ENCODE measurements at places on chromosomes 6 and 20. TPM values are rescaled to one million over a fixed set of nuclear protein-coding genes. Genes with fewer than 3 reads are reported as not detected.

KIAA1755 gene
- 1.4 TPM for total RNA-seq

- no peaks in the 10 kb centered on the region for H3K36me3 ChIP-seq
- H3K4me3 ChIP-seq, result no peak overlapping the region
- no peak for DNase-seq
- no peak overlapping the region for H3K27ac ChIP-seq
These were observed 99.7 kb downstream of the ATP9A start for GRCh38 chr20:51668515-51668914.

HLA-G gene
- not detected for total RNA-seq

DNA sequence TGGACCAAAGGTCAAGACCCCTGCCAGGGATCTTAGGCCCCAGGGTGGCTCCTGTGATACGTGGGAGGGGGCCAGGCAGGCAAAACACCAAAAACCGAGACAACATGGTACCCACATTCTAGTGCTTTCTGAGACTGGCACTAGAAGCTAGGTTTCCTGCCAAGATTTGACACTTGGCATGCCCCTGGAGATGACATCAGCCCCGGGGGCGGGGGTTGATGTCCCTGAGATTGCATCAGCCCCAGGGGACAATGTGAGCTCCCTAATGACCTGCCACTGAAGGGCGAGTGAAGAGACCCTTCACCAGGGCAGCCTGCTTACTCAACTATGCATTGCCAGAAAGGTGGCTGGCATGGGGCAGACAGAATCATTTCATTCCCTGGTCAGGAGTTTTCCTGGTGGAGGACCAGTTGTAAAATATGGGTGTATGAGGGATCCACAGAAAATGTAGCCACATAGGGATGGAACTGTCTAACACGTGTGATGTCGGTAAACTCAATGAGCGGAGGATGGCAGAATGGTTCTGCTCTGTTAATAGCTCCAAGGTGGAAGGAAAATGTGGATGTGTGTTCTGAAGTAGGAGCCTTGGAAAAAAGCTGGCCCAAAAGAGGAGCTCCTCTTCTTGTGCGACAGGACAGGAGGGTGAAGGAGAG, 219.7 kb downstream of the UNC5CL start:
- H3K27me3 ChIP-seq, result no peaks in the 10 kb centered on the region
- H3K4me3 ChIP-seq, result no peak overlapping the region
- DNase-seq, result no peak
- no peaks in the 10 kb centered on the region for H3K4me1 ChIP-seq
- H3K36me3 ChIP-seq, result no peaks in the 10 kb centered on the region
- H3K27ac ChIP-seq, result no peak overlapping the region

BTN1A1 gene
- not detected for total RNA-seq

GRCh38 chr20:20411402-20411801, 43.5 kb downstream of the INSM1 start:
- DNase-seq, result no peak
- H3K4me1 ChIP-seq, result peaks cover 40% of the 10 kb centered on the region

TRIM10 gene
- not detected for total RNA-seq

DNA sequence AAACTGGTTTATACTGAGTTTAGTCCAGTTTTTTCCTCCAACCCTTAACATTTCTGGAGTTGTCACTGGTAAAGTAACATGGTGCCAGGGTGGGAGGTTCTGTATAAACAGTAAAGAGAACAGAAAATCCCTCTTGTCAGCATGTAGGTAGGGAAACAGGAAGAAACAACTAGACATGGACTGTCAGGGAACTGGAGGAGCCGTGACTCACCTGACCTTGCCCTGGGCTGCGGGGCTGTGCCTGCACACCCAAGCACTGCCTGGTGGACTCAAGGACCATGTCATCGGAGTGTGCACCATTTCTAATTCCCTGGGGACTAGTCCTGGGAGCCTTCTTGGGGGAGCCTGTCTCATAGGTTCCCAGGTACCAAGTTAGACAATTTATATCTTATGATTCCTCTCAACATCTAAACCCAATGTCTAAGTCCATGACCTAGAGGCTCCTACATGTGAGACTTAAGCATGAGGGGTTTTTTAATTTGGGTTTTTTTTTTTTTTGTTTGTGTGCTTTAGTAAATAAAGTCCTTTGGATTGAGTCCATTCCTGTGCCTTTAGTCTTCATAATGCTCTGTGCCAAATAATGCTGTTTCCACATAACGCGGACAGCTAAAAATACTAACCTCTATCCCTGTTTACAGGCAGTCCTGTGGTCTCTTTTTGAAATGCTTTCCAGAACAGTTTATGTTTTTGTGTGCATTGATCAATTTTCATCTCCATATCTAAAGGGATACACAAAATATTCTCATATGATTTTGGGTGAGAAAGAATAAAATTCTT, 136.9 kb upstream of the SUPT3H start:
- H3K4me3 ChIP-seq, result no peak overlapping the region
- no peaks in the 10 kb centered on the region for H3K27me3 ChIP-seq
- H3K36me3 ChIP-seq, result peaks cover 97% of the 10 kb centered on the region
- no peak for DNase-seq
- H3K4me1 ChIP-seq, result peaks cover 7% of the 10 kb centered on the region

DNA sequence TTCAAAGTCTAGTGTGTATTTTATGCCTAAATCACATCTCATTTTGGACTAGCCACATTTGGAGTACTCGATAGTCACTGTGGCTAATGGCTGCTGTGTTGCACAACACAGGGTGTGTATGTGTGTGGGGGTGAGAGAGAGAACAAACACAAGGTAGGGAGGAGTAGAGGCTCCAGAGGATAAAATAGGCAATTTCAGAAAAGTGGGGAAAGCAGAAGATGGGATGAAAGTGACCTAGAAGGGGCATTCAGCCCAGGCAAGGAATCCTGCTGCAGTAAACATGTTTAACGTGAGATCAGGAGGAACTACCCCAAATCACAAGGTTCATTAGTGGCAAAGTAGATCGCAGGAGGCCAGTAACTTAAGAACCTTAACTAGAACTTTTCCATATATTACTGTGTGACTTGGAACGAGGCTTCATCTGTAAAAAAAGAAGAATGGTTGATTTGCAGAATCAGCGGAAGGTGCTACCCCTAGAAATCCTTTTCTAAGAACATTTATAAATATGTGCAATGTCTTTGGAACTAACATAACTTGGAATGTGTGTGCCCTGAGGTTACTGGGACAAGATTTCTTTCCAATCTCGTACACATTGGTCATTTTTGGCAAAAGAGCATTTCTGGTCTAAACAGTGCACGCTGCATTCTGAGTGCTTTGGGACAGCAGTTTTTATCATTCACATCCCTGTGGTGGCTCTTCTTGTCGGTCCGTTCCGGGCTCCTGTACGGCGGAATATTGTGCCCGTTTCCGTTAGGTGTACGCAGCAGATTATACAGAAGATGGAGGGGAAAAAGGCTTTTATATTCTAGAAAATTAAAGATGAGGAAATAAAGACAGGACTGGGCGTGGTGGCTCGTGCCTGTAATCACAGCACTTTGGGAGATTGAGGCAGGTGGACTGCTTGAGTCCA, 2.6 kb downstream of the DUSP22 start:
- H3K4me1 ChIP-seq, result no peaks in the 10 kb centered on the region
- no peak overlapping the region for H3K27ac ChIP-seq
- no peaks in the 10 kb centered on the region for H3K27me3 ChIP-seq
- no peak overlapping the region for H3K4me3 ChIP-seq

EYS gene
- not detected for total RNA-seq

GPX5 gene
- not detected for total RNA-seq

RSPH9 gene
- total RNA-seq, result not detected

DNA sequence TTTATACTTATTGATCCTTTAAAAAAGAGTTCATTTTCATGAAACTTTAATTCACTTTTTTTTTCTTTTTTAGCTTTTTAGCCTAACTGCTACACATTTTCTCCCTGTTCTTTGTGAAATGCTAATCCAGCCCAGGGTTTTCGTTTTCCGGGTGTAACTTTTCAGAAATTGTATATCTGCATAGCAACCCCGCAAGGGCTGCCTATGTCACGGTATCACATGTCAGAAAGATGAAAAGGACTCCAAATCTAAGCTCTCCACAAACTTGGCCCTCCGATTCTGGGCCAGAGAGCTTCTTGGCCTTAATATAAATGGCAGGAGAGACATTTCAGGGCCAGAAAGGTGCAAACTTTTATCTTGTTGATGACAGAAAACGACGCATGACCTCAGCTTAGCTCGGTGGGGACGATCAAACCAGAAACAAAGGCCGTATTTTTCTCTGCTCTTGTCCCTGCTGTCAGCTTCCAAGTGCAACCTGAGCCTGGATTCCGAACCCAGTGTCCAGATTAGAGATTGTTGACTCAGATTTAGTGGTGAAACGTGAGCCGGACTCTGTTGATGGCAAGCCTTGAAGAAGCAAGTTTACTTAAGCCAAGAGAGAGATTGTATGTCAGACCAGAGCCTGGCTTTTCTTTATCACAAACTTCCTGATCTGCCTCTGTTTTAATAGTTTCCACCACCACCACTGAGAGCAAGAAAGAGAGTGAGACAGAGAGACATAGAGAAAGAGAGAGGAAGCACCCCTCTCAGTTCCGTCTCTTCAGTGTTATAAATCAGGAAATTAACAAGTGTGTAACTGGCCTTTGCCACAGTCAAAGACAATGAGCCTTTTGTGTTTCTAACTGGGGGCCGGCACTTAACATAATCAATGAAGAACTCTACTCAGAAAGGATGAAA, 157.8 kb downstream of the SCML4 start:
- H3K4me1 ChIP-seq, result peaks cover 63% of the 10 kb centered on the region
- DNase-seq, result peak; percentile 90
- peak overlapping the region; percentile 77 for H3K27ac ChIP-seq
- no peaks in the 10 kb centered on the region for H3K36me3 ChIP-seq

DNA sequence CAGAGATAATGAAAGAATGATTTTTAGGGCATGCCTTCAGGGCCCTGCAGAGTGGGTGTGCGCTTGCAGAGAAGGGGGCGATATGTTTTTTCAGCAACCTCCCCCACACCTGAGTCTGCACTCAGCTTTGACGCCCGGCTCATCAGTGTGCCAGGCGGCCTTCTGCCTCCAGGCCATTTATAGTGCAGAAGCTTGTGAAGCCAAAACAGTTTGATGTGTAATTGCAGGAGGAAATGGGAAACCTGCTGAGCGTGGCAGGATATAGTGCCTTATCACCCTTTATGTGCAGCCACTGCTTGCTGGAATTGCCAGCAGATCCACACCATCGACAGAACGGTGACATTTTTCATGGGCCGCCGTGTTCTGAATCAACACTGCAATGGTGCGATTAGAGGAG, 178.2 kb downstream of the CDH4 start:
- no peaks in the 10 kb centered on the region for H3K4me1 ChIP-seq
- peaks cover 13% of the 10 kb centered on the region for H3K27me3 ChIP-seq
- no peak overlapping the region for H3K27ac ChIP-seq
- no peak overlapping the region for H3K4me3 ChIP-seq
- DNase-seq, result no peak

DNA sequence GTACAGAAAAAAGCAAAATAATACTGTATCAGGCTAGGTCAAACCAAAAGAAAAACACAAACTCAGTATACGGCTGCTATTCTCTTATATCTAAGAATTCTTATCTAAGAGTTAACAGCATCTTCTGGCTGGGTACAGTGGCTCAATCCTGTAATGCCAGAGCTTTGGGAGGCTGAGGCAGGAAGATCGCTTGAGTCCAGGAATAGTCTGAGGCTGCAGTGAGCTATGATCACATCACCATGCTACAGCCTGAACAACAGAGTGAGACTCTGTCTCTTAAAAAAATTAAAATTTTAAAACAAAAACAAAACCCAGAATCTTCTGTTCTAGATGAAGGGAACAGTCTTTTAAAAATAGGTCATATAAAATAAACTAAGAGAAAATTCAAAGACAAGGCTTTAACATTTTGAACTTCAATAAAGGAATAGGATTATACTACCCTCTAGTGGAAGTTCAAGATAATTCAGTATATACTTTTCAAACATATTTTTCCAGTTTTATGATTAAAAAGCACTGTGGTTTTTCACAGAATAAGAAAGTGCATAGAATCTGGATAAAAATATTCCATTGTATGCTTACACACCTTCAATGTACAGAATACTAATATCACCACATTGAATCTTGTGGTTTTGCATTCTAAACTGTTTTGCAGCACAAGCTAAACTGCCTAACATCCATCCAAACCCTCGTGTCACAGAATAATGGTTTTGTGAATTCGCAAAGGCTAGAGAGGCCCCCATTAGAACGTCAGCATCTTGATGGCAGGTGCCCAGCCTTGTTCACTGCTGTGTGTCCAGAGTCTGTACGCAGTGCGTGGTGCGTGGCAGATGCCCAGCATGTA, 39.3 kb downstream of the DTNBP1 start:
- H3K27ac ChIP-seq, result no peak overlapping the region
- H3K36me3 ChIP-seq, result no peaks in the 10 kb centered on the region
- no peak for DNase-seq
- H3K4me3 ChIP-seq, result no peak overlapping the region

SLC16A10 gene
- 31.2 TPM for total RNA-seq

GRCh38 chr20:41392871-41393704, 26.5 kb upstream of the EMILIN3 start:
- H3K36me3 ChIP-seq, result no peaks in the 10 kb centered on the region
- no peak overlapping the region for H3K4me3 ChIP-seq
- H3K27ac ChIP-seq, result peak overlapping the region; percentile 89
- H3K4me1 ChIP-seq, result peaks cover 38% of the 10 kb centered on the region

BANF2 gene
- not detected for total RNA-seq

- no peaks in the 10 kb centered on the region for H3K36me3 ChIP-seq
- no peak for DNase-seq
- no peak overlapping the region for H3K27ac ChIP-seq
- no peak overlapping the region for H3K4me3 ChIP-seq
- H3K4me1 ChIP-seq, result no peaks in the 10 kb centered on the region
These were observed 291.5 kb downstream of the TBC1D32 start for GRCh38 chr6:121042766-121043165.

- no peak overlapping the region for H3K4me3 ChIP-seq
- peaks cover 39% of the 10 kb centered on the region for H3K4me1 ChIP-seq
- no peak for DNase-seq
- no peaks in the 10 kb centered on the region for H3K27me3 ChIP-seq
These were observed 380.1 kb upstream of the SULF2 start for GRCh38 chr20:48165401-48165685.

KCNK16 gene
- not detected for total RNA-seq

DNA sequence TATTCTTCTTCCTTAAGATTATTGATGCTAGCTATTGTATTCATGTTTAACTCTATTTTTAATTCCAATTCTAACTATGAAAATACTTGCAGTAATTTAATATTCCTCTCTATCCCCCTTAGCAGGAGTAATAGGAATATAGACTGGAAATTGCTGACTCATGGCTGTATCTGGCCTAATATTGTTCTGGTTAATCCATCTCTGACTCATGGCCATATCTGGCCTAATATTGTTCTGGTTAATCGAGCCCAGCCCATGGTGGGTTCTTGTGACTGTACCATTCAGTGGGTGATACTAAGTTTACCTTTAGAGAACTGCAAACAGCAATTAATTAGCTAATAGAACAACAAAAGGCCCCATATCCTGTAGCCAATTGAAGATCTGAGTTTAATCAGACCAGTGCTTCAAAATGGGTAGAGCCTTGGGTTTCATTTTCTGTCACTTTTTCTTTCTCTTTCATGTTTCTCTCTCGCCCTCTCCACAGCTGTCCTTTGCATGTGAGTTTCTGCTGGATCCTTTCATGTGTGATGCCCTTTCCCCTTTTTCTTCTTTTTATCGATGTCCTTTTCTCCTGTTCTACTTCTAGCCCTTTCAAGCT, 50.6 kb downstream of the SLC22A3 start:
- H3K36me3 ChIP-seq, result no peaks in the 10 kb centered on the region
- H3K4me3 ChIP-seq, result no peak overlapping the region
- H3K27me3 ChIP-seq, result no peaks in the 10 kb centered on the region
- no peaks in the 10 kb centered on the region for H3K4me1 ChIP-seq
- H3K27ac ChIP-seq, result no peak overlapping the region

NKAIN4 gene
- 16.4 TPM for total RNA-seq
